ENCODE measurements at places on chromosomes 7 and 10.

- no peak for DNase-seq
These were observed 84.5 kb downstream of the HTR5A start for GRCh38 chr7:155154586-155154985.

GRCh38 chr7:4683043-4683883, 1.2 kb downstream of the FOXK1 start:
- no peak for DNase-seq

- no peak for DNase-seq
These were observed 11.8 kb upstream of the MIOS start for GRCh38 chr7:7554649-7555575.

DNA sequence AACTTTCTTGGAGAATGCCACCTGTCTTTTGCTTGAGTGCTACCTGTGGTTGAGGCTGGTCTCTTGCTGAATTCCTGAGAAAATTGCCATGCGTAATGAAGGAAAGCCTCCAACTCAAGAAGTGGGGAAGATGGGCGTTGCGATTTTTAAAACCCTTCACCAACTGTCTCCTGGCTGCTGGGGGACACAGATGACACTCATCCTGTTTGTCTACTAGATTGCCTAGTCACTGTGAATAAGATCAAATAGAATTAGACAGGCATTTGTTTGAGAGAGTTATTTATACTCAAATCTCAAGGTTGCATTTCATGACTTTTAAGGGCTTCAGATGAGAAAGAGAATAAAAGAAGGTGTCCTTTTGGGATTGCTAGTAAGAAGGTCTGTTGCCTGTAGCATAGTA, 84.3 kb upstream of the MTPN start:
- DNase-seq: no peak

- no peak for DNase-seq
These were observed 7.0 kb downstream of the PSD start for GRCh38 chr10:102411341-102412255.

GRCh38 chr7:13110107-13110506, 422.7 kb downstream of the ARL4A start:
- DNase-seq: no peak

GRCh38 chr10:29998142-29998808, 61.1 kb downstream of the JCAD start:
- DNase-seq: peak; percentile 48

- no peak for DNase-seq
These were observed 192.2 kb downstream of the NXPH1 start for GRCh38 chr7:8625612-8626011.

DNA sequence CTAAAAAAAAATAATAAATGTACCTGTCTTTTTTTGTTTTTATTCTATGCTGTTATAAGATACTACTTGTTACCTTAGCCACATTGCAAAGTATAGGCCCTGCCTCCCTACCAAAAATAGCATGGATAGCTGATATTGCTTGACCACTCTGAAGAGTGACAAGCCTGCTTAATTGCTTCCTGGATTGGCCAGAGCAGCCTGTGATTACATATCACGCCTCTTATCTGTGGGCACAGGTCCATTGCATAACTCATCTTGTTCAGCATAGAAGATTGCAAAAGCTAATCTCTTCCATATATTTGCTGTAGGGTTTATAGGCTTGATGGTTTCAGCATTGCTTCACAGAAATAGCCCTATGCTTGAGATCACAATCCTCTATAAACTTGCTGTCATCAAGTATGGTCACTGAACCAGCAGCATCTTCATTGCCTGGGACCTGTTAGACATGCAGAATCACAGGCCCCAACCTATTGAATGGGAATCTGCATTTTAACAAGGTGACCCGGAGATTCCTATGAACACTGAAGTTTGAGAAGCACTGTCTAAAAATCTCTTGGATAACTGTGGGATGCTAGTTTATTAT, 280.8 kb upstream of the CDC14C start:
- no peak for DNase-seq

- DNase-seq: no peak
These were observed 72.0 kb upstream of the PARD3 start for GRCh38 chr10:34886906-34887642.

- no peak for DNase-seq
These were observed 19.6 kb upstream of the SCIN start for GRCh38 chr7:12550956-12551355.

DNA sequence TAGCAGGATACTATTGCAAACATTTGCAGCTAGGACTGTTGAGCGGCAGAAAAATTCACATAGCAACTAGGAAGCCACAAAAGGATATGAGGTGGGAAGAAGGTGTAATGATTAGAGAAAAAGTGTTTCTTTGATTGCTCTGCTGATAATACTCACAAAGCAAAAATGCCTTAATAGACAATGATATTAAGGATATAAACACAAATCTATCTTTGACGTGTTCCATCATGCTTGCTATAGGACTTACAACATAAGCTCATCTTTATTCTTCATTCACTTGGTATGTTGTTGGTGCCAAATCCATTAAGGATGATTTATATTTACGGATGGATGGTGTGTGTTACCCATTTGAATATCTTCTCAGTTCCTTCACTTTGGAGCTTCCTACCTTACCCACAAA, 309.3 kb downstream of the GPR37 start:
- DNase-seq: no peak

DNA sequence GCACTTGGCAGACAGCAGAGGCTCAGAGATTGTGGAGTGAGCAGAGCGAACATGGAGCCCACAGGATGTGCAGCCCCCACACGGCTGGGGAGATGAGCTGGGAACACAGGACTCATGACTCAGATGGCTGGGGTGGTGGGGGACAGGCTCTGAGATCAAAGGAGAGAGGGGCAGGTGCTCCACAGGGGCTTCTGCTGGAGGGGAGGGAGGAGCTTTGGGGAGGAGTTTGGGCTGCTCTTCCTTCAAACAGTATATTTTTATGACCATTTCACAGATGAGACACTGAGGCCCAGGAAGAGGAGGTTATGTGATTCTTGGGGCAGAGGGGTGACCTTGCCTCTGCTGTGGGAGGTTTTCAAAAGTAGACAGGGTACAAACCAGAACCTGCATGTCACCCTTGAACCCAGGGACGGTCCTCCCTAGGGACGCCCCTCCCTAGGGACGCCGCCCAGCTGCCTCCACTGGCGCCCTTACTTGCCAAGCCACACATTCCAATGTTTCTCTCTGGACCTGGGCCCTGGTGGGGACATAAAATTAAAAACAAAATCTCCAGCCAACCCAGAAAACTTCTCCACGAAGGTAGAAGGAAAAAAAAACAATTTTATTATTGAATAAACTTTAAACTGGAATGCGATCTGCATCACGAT, 981 bp upstream of the CRYGN start:
- no peak for DNase-seq

DNA sequence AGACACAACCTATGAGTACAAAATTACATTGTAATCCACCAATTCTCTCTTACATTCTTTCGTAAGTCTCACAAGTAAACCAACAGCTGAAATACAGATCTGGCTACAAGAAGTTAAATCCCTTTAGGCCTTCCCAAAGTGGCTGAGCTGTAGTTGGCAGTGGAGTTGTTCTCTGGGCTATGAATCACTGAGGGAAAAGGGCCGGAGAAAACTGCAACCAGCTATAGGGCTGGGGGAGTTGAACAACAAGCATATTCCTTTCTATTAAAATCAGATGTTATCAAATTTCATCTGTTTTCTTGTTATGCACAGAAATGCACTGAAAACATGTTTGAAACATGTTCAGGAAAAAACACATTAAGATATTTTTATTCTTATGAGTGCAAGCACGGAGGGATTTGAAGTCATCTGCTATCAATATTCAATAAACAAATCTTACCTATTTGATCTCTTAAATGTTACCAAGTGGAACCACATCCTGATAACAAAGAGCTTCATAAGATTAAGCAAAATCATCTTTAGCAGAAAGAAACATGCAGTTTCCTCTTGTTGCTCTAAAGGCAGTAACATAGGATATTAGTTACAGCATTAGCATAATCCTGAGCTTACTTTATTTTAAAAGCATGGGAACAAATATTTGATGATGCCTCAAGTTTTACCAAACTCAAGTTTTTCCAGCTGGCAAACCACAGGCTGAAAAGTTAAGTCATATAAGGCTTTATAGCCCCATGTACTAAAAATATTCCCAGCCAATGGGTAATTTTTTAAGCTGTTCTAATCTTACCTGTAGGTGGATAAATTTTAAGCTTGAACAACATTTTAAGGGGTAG, 212.7 kb downstream of the TAX1BP1 start:
- no peak for DNase-seq

DNA sequence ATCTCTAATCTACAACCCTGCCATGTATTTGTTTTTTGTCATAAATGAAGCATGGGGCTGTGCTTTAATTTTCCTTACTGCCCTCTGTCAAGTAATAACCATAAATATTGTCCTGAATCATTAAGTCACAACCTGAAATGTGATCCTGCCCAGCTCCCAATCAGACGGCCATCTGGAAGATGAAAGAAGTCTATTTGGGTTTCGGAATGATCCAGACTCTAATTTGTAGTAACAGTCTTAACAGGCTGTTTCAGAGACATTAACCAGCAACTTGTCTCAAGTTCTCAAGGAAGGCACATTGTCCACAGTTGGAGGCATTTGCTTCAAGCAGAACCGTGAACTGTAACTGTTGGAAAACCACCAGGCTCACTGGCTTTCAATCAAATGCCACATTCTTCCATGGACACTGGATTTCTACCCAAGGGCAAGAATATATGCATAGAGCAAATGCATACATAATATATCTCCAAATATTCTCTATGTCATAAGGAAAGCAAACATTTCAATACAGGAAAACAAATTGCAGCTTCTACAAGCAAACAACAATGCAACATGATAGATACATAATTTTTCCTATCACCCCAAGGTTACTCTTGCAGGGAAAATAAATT, 405.2 kb upstream of the NPVF start:
- no peak for DNase-seq

GRCh38 chr7:144713850-144714249, 122.0 kb downstream of the TPK1 start:
- no peak for DNase-seq

DNA sequence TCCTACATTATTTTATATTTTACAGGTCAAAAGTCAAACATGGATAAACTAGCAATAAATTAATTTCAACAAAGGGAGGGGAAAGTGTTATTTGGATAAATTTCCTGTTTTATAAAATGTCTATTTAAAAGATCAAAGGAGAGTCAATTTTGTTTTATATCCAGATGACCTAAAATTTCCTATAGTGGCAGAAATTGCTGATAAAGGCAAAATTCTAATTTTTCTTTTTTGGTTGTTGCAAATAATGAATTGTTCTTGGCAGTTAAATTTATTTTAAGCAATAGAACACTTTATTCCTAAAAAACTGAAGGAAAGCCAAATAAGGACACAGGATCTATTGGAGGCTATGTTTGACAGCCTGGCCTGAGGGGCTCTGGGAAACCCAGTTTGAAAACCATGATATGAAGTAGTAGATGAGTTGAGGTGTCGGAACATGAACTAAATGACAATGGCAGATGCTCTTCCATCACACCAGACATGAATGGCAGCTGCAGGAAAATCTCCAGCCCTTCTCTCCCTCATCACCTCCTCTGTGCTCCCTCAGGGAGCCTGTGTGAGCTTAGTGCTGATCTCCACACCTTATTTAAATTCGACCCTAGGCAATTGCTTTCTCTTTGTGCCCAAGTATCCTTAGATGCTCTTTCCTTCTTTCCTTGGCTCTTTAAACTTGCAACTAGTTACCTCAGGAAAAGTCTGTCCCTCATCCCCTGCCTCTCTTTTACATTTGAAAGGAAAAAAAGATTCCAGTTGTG, 395.0 kb downstream of the THSD7A start:
- DNase-seq: no peak

DNA sequence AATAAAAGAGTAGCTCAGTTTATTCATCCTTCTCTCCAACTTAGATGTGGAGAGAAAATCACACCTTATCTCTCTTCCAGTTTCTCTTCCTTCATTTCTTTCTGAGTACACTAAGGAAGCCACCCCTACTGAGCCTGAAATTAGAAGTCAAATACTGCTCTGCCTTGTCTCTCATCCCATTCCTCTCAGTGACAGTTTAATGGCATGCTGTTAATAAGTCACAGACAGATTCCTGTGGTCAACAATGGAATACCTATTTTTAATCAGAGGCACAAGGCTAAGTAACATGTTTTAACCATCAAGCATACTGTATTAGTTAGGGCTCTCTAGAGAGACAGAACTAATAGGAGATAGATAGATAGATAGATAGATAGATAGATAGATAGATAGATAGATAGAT, 253.2 kb downstream of the HTR7 start:
- no peak for DNase-seq

DNA sequence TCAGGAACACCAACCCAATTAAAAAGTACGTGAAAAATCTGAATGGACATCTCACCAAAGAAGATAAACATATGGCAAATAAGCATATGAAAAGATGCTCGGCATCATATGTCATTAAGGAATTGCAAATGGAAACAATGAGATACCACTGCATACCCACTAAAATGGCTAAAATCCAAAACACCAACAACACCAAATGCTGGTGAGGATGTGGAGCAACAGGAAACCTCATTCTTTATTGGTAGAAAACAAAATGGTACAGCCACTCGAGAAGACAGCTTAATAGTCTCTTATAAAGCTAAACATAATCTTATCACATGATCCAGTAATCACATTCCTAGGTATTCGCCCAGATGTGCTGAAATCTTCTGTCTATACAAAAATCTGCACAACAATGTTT, 13.1 kb downstream of the RSU1 start:
- DNase-seq: no peak

GRCh38 chr7:23486002-23486773, 15.9 kb upstream of the IGF2BP3 start:
- DNase-seq: no peak

GRCh38 chr10:77792155-77792554, 134.4 kb downstream of the DLG5 start:
- no peak for DNase-seq

- no peak for DNase-seq
These were observed 93.2 kb downstream of the TWIST1 start for GRCh38 chr7:19024261-19024660.

GRCh38 chr10:89355394-89355931, 22.4 kb upstream of the IFIT1B start:
- no peak for DNase-seq

- DNase-seq: no peak
These were observed 152.6 kb upstream of the LYZL2 start for GRCh38 chr10:30782157-30782536.

GRCh38 chr7:25087855-25088254, 37.2 kb downstream of the CYCS start:
- DNase-seq: no peak

DNA sequence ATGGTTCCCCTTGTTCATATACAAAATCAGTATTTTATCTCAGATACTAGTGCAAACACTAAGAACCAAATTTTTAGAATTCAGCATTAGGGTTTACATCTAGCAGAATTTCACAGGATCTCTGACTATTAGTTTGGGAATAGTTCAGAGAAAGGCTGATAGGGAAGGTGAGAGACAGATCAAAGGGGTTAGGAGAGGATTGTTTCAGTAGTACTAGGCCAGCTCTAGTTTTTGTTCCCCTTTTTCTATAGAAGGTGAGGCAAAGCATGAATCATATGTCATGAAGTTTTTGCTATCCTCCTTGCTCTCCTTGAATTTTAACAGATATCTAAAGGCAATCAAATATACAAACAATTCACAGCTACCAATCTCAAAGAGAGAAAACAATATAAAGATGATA, 26.1 kb upstream of the CTNNA3 start:
- no peak for DNase-seq

Data from activated naive CD8-positive, alpha-beta T cell treated with anti-CD3 and anti-CD28 coated beads, Interleukin-2, amount 50 U/mL, for 16 hours (primary cell).